CD4-positive, alpha-beta T cell treated with Interleukin-2 at 100 ng/mL for 4 hours (primary cell): ENCODE measurements at places on chromosomes 12 and 14.

GRCh38 chr12:129631316-129631715 is 272.5 kb downstream of the TMEM132D start:
- no peak for DNase-seq

DNA sequence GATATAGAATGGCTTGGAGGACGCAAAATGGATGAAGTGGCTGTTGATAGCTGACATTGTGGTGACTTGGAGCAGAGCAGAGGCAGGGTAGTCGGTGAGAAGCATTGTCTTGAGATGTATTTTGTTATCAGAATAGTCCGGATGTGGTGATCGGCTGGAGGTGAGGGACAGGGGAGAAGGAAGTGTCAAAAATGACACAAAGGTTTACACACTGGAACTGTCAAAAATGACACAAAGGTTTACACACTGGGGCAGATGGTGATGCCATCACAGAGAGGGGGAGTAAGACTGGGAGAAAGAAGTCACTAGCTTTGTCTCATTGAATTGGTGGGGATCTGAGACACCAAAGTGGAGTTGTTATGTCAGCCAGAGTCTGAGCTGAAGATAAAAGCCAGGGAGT is 30.1 kb downstream of the CDKL1 start:
- DNase-seq, result peak; percentile 17

- DNase-seq, result no peak
Observed at GRCh38 chr14:97644365-97644764, 847.2 kb downstream of the VRK1 start.

- DNase-seq, result no peak
Observed at GRCh38 chr14:102439556-102439955, 70.0 kb downstream of the ANKRD9 start.

DNA sequence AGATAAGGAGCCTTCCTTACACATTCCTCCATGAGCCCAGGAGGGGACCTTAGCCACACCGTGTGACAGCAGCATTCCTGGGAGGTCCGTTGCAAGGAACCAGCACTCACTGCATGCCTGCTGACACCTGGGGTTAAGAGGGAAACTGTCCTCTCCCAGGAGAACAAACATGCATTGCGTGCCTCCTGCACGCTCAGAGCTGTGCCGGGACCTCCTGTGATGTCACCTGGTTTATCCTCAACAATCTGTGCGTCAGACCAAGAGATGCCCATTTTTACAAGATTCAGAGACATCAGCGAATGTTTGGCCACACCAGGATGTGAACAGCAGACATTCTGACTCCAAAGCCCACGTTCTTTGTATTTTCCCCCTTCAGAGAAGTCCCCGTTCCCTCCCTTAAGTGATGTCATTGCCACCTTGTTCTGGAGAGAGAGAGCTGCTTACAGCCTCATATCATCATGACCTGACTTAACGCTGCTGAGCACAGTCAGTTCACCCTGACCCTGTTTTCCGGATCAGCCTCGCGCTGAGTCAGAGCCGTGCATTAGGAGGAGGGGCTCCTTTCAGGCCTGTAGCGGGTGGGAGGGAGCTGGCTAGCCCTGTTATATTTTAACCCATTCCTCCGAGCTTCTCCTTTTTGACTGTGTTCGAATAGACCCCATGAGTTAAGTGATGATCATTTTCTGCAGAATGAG is 36.2 kb downstream of the TMEM120B start:
- DNase-seq, result peak; percentile 13

DNA sequence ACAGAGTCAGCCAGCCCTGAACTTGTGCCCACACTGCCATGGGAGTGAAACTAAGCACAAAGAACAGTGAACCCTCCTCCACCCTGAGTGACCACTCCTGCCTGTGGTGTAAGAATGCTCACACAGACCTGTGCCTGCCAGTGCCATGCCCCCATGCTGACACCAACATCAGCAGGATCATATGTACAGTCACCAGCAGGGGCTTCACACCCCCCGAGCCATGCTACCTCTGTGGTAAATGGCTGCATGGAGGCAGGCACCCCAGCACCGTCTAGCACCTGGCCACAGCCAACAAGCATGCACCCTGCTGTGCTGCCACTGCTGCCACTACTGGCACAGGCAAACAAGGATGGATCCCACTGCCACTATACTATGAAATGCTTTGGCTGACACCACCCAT is 344.4 kb upstream of the CCDC196 start:
- DNase-seq, result no peak

- DNase-seq, result no peak
Observed at GRCh38 chr12:103957865-103958388, 7.7 kb upstream of the TDG start.

DNA sequence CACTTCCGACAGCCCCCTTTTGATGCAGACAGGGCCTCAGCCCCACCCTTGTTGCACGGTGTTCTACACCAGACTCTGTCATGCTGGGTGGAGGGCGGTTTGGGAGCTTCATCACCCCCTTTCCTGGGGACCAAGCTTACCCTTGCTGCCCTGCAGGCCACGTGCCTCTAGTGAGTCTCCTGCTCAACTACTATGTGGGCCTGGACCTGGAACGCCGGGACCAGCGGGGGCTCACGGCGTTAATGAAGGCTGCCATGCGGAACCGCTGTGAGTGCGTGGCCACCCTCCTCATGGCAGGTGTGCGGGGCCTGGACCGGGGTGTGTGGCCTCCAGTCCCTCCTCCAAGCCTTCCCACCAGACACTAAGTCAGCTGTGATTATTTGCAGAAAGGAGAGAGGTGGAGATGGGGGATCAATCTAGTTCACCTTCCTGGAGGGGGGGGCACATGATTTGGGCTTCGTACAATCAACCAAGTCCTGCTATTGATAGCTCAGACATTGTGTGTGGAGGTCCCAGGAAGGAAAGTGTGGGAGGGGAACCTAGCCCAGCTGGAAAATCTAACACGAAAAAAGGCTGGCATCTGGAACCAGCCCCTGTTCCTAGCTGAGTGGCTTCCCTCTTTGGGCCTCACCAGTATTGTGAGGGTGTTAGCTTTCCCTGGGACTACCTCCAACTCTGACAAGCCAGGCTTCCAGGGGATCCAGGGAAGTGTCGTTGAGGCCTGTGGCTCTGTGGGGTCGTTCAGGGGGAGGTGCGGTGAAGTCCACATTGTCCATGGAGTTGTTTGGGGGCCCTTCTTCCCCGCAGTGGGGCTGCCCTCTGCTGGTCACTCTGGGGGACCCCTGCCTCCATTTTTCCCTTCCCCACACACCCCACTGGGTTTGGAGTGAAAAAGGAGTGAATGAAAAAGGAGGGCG is 1.6 kb downstream of the ANKRD33 start:
- no peak for DNase-seq

GRCh38 chr12:4356041-4356327 is 23.5 kb downstream of the FGF23 start:
- peak; percentile 32 for DNase-seq

- DNase-seq, result no peak
Observed at GRCh38 chr12:128381946-128382345, 115.0 kb downstream of the TMEM132C start.
